ENCODE measurements at places on chromosomes 3 and 15. TPM values are rescaled to one million over a fixed set of nuclear protein-coding genes. Genes with fewer than 3 reads are reported as not detected.
A peak's percentile ranks its signal among the peaks of the same experiment; 100 is the strongest.

Gene DNAH1
- 3.4 TPM for total RNA-seq

Gene HTR3E
- total RNA-seq: not detected

Gene GMNC
- not detected for total RNA-seq

Gene CCNDBP1
- total RNA-seq: 44.6 TPM

Gene SLCO2A1
- under 0.01 TPM for total RNA-seq

Gene EPHA3
- 0.98 TPM for total RNA-seq

Gene NPAP1
- total RNA-seq: 0.16 TPM

Gene BTLA
- not detected for total RNA-seq

Gene OIP5
- total RNA-seq: 0.25 TPM

Gene CLSTN2
- 3.2 TPM for total RNA-seq

Gene CYP8B1
- total RNA-seq: not detected

Gene LYZL4
- total RNA-seq: not detected

Gene TRIM42
- total RNA-seq: not detected

Gene PTH1R
- not detected for total RNA-seq

Gene FBLN2
- total RNA-seq: 452 TPM

Gene HHLA2
- total RNA-seq: not detected

Gene MESP1
- 0.49 TPM for total RNA-seq

GRCh38 chr3:155227141-155227540 lies 66.3 kb downstream of the STRIT1 start:
- DNase-seq: no peak

- peak; percentile 35 for DNase-seq
Measured at GRCh38 chr3:149449799-149450198, 24.7 kb upstream of the TM4SF4 start.

- no peak for DNase-seq
Measured at GRCh38 chr3:53812434-53812833, 33.8 kb downstream of the CHDH start.

GRCh38 chr3:70871909-70872656 lies 559.6 kb upstream of the MDFIC2 start:
- peak; percentile 95 for DNase-seq

- peak; percentile 16 for DNase-seq
Measured at GRCh38 chr3:12884186-12884680, 42.9 kb upstream of the RPL32 start.

- no peak for DNase-seq
Measured at GRCh38 chr3:55870594-55870993, 383.5 kb upstream of the WNT5A start.

GRCh38 chr3:102714567-102714966 lies 279.8 kb downstream of the ZPLD1 start:
- DNase-seq: no peak

- no peak for DNase-seq
Measured at GRCh38 chr3:30642849-30643361, 36.5 kb downstream of the TGFBR2 start.

DNA sequence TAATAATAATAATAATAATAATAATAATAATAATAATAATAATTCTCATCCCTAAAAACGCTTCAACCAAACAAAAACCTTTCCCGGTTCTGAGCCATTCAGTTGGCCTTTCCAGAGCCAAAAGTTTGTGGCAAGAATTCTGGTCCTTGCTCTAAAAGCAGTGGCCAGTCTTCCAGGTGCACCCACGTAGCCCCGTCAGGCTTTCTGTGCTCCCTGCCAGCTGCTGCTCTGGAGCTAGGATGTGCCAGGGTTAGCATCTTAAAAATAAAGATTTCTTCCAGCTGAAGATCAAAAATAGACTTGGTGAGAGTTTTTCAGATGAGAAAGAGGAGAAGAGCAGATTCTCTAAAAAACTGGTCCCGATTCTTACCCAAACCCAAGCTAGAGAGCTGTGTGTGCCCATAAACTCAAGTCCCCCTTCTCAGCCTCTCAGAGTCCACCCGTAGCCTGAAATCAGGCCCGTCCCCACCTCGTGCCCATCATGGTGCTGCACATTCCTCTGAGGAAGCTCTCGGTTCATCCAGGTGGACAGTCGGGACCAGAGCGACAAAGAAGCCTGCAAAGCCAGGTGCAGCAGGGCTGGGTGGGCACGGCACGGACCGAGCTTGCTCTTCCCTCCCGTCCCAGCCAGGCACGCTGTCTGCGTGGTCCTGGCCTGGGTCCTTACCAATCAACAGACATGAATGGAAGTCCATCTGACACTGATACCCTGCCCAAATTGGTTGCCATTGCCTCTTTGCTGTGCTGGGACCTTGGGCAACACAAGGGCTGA lies 155.6 kb downstream of the LRRC28 start:
- no peak for DNase-seq

DNA sequence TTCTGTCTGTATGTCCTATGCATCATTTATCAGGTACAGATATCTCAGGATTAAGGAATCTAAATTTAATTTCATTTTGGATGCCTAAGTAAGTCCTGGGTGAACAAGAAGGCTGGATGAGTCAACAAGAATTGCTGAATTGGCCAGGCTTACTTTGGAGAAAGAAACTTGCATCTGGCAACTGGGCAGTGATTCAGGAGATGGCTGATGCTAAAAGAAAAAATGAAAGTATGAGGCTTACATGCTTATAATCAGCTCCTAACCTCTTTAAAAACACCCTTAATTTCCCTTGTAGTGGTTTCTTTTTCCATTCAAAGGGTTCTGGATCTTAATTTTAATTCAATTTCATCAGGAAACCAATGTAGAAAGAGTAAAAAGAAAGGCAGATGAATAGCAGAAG lies 228.8 kb upstream of the PEX5L start:
- peak; percentile 91 for DNase-seq

- DNase-seq: no peak
Measured at GRCh38 chr3:17038900-17039553, 154.3 kb downstream of the PLCL2 start.

GRCh38 chr15:70355275-70355795 lies 257.6 kb upstream of the TLE3 start:
- no peak for DNase-seq

- DNase-seq: peak; percentile 3
Measured at GRCh38 chr3:123449102-123449996, 459 bp upstream of the ADCY5 start.

GRCh38 chr3:184320104-184320445 lies 5.7 kb downstream of the EIF4G1 start:
- peak; percentile 98 for DNase-seq

GRCh38 chr15:53454843-53455721 lies 304.4 kb downstream of the WDR72 start:
- DNase-seq: no peak

DNA sequence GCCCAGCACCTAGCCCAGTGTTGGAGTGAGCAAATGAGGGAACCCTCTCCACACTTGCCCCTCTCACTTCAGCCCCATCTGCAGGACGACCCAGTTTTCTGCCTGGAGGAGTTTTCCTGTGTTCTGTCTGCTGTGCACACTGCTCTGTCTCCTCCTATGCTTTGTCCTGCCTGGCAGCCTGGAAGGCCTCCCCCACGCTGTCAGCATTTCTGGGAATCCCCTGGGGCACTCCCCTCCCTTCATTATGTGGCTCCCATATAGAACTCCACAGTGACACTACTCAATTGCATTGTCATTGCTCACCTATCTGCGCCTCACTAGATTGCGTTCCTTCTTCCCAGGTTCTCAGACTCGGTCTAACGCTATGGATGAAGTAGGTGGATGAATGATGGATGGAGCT lies 13.9 kb downstream of the CLSTN2 start:
- DNase-seq: no peak

DNA sequence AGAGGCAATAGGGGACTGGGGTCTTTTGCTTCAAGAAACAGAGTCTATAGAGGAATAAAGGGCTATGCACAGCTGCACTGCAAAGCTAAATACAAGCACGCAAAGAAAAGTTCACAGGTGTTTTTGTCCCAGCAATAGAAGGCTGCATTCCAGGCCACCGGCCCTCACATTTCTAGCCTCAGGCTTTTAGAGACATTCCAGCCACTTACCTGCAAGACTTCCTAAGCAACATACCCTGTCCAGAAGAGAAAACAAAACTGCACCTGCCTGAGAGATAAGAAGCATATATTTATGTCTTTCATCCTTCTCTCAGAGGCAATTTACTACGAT lies 220.5 kb downstream of the OPA1 start:
- no peak for DNase-seq

- DNase-seq: no peak
Measured at GRCh38 chr3:89217148-89217685, 109.8 kb downstream of the EPHA3 start.

GRCh38 chr15:65248511-65249255 lies 37.4 kb upstream of the CILP start:
- DNase-seq: no peak

DNA sequence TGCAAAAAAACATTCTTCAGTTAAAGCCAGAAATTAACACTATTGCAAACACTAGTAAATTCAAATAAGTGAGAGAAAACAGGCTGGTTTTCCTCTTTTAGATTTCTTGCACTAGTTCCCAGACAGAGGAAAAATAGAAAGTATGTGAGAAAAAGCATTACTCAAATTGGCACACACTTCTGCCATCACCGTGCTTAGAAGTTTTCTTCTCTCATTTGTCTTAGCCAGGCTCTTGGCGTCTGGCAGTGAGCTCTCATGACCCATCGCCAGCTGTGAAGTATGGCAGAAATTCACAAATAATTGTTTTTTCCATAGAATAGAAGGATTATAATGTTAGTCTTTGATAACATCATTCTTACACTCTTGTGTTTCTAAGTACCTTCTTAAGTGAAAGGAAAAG lies 515.9 kb downstream of the GBE1 start:
- DNase-seq: peak; percentile 39

GRCh38 chr15:59371458-59372351 lies 966 bp downstream of the MYO1E start:
- peak; percentile 36 for DNase-seq

DNA sequence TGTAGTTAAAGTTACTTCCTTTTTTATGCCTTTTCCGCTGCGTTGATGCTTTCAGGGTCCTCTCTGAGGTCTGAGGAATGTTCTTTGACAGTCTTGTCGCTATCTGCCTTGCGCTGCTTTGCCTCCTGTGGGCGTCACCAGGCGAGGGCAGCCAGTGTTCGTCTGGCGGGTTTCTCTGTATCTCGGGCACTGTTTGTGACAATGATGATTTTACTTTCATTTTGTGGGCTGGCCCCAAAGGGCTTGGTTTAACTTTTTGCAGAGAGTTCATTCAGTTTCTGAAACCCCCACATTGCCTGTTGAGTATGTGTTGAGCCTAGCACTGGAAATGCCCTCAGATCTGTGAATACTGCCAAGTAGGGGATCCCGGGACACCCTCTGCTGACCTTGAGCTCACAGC lies 24.6 kb upstream of the SACM1L start:
- DNase-seq: no peak

- no peak for DNase-seq
Measured at GRCh38 chr15:48103647-48104046, 17.1 kb upstream of the SLC24A5 start.

GRCh38 chr3:48299746-48300712 lies 33.4 kb downstream of the SPINK8 start:
- peak; percentile 22 for DNase-seq

- DNase-seq: peak; percentile 60
Measured at GRCh38 chr3:16468336-16469098, 45.0 kb downstream of the RFTN1 start.

DNA sequence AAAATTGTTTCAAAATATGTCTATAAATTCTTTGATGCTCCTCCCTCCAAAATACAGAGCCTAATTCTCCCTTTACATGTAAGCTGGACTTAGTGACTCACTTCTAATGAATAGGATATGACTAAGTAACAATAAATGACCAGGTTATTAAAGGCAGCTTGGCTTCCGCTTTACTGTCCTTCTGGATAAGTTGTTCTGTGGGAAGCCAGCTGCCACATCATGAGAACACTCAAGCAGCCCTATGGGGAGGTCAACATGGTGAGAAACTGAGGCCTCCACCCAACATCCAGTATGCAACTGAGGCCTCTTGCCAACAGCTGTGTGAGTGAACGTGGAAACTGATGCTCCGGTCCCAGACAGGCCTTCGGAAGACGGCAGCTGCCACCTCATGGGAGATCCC lies 247.3 kb upstream of the CHRM5 start:
- DNase-seq: peak; percentile 60

- no peak for DNase-seq
Measured at GRCh38 chr15:100973351-100974111, 54.4 kb downstream of the LRRK1 start.

- DNase-seq: no peak
Measured at GRCh38 chr3:14258906-14259904, 80.6 kb downstream of the LSM3 start.

- DNase-seq: peak; percentile 51
Measured at GRCh38 chr3:146468671-146469149, 651 bp downstream of the PLSCR2 start.

DNA sequence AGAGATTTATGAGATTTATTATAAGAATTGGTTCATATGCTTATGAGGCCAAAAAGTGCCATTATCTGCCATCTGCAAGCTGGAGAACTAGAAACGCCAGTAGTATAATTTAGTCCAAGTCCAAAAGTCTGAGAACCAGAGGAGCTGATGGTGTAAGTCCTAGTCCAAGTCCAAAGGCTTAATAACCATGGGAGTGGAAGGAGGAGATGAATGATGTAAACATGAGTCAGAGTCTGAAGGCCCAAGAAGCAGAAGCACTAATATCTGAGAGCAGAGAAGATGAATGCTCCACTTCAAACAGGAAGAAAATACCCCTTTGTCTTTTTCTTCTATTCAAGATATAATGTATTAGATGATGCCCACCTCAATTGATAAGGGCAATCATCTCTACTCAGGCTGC lies 185.7 kb downstream of the CGGBP1 start:
- peak; percentile 82 for DNase-seq

DNA sequence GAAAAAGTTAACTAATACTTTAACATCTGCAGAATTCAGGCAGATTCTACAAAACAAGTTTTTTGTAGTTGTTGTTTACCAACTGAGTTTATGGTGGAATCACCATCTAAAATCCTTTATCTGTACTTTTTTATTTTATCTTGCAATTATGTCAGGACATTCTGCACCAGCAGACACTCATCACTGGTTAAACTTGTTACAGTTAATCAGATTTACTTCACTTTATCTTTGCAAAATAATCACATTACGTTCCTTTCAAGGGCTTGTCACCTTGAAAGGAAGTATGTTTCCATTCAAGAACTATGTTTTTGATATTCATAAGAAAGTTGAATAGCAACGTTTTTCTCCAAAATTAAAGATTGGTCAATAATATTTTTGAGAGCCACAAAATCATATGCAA lies 796.6 kb upstream of the ROBO1 start:
- DNase-seq: no peak

DNA sequence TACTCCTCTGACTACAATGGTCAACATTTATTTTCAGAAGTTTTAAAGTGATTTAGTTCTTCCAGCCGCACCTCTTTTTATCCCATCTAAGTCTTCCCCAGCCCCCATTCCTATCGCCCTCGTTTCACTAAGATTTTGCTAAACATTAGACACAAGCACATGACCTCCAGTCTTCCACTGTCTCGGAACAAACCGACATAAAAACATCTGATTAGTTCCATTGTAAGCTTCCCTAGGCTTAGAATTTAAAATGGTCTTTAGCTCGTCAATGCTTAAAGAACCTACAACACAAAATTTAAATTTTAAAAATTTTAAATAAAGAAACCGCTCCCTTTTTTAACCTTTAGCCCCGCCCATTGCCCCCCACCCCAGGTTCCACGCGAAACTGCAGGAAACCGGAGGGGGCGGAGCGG lies 284 bp upstream of the TSC22D2 start:
- DNase-seq: no peak

All from fibroblast of the aortic adventitia (primary cell).